ENCODE measurements at places on chromosomes 12 and 14.

- DNase-seq = no peak
Measured at GRCh38 chr12:124772289-124773170, 91.1 kb downstream of the SCARB1 start.

DNA sequence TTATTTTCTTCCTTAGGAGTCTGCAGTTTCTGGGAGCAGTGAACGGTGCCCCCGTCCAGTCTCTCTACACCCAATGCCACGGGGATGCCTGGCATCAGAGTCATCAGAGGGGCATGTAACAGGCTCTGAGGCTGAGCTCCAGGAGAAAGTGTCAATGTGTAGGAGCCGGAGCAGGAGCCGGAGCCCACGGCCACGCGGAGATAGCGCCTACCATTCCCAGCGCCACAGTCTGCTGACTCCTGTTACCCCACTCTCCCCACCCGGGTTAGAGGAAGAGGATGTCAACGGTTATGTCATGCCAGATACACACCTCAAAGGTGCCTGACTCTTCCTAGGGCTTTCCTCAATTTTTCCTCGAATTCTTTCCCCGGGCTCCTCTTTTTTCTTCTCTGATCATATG lies 3.3 kb upstream of the PA2G4 start:
- no peak for DNase-seq

DNA sequence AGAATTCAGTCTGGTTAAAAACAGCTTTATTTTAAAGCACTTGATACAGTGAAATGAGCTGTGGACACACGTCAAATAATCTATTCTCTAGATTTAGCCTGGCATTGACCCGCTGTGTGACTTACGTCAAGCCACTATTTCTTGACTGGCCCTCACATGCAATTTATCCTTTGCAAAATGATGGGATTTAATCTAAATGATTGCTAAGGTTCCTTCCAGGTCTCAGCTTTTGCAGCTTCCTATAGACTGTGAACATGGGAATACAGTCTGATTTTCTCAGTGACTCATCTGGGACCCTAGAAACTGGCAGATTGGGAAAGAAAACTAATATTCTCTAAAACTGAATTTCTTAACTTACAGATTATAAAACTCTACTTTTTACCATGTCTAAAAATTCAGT lies 409.1 kb downstream of the RAD51B start:
- DNase-seq = no peak

DNA sequence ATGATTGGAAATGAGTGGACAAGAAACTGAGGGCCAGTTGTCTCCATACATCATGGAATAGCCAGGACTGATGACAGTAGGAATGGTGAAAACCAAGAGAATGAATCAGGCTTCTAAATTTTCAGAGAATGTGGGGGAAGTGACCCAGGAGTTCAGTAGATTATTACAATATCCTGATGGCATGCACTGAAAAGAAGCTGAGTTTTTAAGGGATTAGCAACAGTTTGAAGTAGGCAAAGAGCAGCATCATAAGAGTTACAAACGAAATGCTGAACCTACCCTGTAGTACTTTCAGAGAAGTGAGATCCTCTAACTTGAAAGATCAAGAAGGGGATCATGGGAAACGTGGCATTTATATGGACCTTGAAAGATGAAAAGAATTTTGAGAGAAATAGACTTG lies 13.2 kb downstream of the SLC2A14 start:
- DNase-seq = no peak

DNA sequence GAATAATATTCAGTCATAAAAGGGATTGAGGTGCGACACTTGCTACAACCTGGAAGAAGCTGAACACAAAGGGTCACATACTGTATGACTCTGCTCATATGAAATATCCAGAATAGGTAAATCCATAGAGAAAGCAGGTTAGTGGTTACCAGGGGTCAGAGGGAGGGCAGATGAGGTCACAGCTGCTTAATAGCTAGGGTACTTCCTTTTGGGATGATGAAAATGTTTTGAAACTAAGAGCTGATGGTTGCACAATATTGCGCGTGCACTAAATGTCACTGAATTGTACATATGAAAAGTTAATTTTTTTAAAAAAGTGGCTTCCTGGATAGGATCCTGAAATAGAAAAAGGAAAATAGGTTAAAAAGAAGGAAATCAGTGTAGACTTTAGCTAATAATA lies 23.8 kb downstream of the NEUROD4 start:
- DNase-seq = no peak

- DNase-seq = no peak
Measured at GRCh38 chr12:72622556-72622955, 350.4 kb downstream of the TRHDE start.

DNA sequence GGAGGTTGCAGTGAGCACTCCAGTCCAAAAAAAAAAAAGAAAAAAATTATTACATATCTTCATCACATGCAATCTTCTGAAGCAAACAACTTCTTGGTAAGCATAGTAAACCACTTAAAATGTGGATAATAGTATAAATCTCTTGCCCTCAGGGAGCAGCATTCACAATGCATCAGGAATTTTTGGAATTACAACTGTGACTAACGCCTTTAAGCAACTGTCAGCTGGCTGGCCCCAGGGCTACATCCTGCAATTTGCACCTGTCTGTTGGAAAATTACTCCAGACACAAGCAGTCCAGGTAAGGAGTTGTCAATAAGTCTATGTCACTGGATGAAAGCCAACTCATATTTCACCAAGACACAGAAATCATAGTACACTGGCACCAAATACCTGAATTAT lies 5.5 kb upstream of the SLC7A7 start:
- no peak for DNase-seq

- no peak for DNase-seq
Measured at GRCh38 chr12:130124605-130125244, 37.5 kb upstream of the FZD10 start.

GRCh38 chr14:49997991-49998390 lies 105.1 kb downstream of the ARF6 start:
- no peak for DNase-seq

- no peak for DNase-seq
Measured at GRCh38 chr12:4325966-4326365, 5.0 kb downstream of the TIGAR start.
